Stimulated activated CD8-positive, alpha-beta memory T cell treated with anti-CD3 and anti-CD28 coated beads, Interleukin-4, amount 100 ng/mL, for 1 hour (primary cell): ENCODE measurements at places on chromosomes 12 and 14.

GRCh38 chr14:54805070-54805444, 97.6 kb downstream of the GCH1 start:
- DNase-seq = no peak

- no peak for DNase-seq
These were observed 125.5 kb downstream of the LMNTD1 start for GRCh38 chr12:25427337-25428249.

DNA sequence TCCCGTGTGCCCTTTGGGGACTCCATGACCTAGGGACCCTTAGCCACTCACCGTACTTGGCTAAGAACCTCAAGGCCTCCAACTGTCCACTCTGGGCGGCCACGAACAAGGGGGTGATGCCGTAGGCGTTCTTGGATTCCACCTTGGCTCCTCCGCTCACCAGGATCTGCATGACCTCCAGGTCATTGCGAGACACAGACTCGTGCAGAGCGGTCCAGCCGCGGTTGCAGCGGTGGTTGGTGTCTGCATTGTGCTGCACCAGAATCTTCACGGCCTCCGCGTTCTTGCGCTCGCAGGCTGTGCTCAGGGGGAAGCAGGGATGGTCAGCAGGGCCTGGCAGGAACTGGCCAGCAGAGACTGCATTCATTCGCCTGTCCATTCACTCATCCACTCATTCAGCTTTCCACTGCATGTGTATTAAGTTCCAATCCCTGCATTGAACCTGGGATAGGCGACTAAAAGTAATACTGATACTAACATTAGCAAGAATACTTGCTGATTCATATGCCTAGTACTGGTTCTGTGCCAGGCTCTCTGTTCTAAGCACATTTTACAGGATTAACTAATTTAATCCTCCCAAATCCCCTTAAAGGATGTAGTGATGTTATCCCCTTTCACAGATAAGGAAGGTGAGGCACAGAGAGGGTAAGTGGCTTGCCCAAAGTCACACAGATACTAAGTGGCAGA, 23.9 kb downstream of the FAM181A start:
- DNase-seq = no peak

DNA sequence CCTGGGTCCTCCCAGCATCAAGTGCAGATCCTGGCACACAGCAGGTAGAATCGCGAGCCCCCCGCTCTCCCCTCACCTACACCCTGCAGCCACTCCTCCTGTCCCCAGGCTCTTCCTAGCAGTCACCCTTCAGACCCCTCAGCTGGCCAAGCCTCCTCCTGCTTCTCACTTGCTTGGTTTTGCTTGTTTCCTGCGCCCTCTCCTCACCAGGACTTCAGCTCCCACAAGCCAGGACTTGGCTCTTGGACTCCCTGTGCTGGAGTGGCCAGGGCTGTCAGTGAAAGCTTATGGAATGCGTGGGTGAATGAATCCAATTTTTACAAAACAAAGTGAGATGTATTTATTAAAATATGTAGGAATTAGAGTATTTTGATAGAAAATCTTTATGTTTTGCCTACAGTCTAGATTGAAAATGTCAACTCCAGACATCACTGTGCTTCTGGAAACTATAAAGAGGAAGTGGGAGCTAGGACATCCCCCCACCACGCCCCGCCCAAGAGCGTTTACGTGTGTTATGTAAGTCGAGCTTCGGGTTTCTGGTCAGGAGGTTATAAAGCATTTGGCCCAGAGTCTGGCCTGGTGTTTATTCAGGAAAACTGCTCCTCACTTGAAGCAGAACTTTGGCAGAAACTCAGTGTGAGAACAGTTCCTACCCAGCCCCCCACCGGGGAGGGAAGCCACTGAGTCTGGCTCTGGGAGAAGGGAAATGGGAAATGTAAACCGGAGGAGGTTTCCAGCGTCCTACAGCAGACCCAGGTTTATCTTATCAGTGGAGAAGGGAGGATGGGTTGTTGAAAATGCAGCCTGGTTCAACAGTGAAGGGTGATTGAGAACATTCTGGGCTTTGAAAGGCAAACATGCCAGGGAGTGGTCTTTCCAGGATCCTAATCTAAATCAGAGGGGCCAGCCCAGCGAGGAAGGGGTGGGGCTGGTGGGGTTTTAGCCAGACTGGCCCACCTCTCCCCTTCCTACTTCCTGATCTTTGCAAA, 8.8 kb downstream of the ALDH2 start:
- no peak for DNase-seq

DNA sequence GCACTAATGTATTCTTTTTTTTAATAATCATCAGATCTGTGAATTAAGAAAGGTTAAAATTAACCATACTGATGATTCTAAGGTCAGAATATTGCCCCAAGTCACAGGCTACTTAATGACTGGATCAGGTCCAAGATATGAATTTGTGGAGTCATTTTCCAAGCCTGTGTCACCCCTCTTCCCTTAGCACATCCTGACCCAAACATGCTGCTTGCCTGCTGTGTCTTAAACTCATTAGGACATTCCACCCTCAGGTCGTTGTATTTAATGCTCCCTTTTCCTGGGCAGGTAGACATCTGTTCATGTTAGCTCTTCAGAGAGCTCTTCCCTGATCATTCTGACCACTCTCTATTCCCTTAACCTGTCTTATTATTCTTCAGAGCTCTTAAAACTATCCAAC, 463.5 kb upstream of the PDE3A start:
- DNase-seq = no peak

DNA sequence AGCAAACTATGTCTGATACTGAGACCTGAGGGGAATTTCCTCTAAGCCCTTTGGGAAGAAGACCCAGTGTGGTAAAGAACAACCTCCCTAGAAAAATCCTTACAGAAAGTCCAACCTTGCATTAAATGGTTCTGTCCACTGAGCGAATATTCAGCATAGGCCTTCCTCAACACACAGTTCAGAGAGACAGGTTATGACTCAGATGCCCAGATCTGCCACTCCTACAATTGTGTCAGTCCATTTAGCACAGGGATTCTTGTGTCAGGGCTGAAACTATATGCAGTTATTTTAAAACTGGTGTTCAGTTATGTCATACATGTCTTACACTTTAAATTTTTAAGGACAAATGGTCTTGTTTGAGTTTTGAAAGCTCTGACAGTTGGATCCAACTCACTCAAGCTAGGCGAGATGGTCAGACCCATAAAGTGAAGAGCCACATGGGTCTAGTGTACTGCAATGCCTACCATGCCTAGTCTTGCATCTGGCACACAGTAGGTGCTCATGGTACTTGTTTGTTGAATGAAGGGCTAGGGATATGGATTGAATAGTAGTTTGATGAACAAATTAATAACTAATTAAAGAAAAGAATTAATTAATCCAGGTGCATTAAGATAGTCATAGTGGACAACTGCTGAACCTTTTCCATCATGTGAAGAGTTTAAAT, 207.5 kb upstream of the PWP1 start:
- DNase-seq = no peak

DNA sequence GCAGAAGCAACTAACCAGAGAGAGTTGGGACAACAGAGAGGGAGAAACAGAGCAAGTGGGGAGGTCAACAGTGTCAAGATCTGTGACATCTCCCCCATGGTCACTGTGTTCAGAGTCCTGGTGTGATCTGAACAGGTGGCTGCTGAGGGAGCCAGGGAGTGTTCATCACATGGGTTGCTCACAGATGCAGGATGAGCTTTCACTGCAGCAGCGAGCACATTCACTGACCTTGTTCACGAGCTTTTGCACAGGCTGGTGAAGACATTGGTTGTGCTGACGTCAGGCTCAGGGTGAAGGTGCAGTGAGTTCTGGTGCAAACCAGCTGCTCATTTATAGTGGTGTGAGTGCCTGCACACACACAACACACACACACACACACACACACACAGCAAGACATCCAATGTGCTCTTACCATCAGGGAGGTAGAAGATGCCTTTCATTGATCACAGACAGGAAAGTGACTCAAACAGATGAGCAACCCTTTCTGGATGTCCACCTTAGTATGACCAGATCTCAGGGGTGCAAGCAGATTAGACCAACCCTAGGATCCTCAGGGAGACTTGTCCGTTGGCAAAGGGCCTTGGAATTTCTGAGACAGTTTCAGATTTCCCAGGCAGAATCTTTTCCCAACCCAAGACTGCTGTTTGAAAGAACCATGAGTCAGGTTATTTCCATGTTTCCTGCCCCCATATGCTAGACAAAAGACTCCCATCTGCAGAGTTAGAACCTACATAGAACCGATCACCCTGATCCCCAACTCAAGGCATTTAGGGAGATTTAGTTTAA, 44.3 kb upstream of the OR10AD1 start:
- DNase-seq = no peak

DNA sequence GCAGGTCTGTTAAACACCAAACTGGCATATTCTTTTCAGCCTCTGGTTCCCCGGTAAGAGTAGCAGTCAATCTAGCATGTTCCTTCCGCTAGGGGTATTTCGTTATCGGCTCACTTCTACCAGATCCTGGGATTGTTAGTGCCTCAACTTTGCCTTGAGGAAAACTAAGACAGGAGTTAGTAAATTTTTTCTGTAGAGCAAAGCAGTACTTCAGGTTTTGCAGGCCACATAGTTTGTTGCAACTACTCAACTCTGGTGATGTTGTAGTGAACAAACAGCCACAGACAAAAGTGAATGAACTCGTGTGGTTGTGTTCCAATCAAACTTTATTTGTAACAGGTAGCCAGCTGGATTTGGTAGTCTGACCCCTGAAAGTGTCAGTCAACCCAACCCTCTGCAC, 6.3 kb upstream of the CDH24 start:
- no peak for DNase-seq

GRCh38 chr14:89349171-89350008, 67.6 kb downstream of the FOXN3 start:
- no peak for DNase-seq

GRCh38 chr14:21840765-21841164, 167.1 kb upstream of the OR4E1 start:
- DNase-seq = no peak

GRCh38 chr14:26833621-26834176, 235.9 kb upstream of the NOVA1 start:
- DNase-seq = no peak

DNA sequence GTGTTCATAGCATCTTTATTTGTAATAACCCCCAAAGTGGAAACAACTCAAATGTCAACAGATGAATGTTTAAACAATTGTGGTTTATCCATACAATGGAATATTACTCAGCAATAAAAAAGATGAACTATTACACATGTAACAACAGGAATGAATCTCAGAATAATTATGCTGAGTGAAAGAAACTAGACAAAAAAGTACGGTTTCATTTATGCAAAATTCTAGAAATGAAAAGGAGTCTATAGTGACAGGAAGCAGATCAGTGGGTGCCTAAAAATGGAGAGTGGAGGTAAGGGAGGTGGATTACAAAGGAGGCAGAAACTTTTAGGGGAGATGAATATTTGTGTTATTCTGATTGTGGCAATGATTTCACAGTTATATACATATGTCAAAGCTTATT, 4.8 kb downstream of the PRKCH start:
- DNase-seq = no peak

DNA sequence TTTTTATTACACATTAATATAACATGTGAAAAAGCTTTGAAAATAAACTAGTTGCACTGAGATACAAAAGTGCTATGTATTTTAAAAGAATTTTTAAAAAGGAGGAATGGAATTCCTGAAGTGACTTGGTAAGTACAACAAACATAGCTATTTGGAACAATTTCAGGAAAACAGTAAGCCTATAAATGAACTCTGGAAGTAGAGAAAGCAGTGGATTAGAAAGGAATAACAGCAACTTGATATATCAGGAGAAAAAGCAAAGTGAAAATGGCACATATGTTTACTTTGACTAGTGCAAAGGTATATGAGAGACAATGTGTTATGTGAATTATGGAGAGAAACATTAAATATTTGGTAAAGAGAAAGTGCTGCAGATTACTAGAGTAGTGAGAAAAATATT, 811.7 kb downstream of the C12orf50 start:
- no peak for DNase-seq

- DNase-seq = no peak
These were observed 21.1 kb upstream of the TAS2R14 start for GRCh38 chr12:10960211-10960610.

DNA sequence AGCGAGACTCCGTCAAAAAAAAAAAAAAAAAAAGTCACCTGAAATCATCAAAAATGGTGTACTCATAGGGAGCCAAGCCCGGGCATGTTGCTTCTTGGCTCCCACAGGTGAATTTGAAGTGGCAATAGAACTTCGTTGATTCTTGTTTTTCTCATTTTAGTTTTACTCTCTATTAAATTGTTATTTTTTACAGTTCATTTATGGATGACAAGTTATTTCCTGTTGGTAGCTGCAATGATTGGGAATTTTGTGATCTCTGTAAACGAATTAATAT, 1.3 kb downstream of the TM7SF3 start:
- no peak for DNase-seq

DNA sequence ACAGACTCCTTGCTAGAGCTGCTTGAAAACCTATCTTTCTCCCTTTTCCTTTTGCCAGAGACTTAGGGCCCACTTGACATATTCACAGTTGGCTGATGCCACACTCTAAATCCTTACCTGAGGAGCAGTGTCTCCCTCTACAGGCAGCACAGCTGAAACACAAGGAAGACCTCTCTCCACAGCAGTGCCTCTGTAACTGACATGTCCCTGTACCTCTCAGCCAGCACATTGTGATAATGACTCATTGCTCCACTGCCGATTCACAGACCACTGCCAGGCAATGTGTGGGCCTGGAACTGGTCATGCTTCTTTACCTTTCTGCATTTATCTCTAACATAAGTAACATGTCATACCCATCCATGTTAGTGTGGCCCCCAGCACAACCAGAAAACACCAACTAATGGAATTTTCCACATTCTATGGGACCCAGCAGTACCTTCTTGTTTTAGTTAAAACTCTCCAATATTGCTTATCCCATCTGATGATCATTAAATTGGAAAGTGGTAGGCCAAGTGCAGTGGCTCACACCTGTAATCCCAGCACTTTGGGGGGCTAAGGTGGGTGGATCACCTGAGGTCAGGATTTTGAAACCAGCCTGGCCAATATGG, 56.5 kb downstream of the GTF2A1 start:
- DNase-seq = no peak

GRCh38 chr12:107574691-107575090, 110.9 kb upstream of the PWP1 start:
- no peak for DNase-seq

- DNase-seq = no peak
These were observed 18.3 kb upstream of the AMIGO2 start for GRCh38 chr12:47098099-47098498.

GRCh38 chr12:66999141-66999540, 270.0 kb upstream of the CAND1 start:
- no peak for DNase-seq

DNA sequence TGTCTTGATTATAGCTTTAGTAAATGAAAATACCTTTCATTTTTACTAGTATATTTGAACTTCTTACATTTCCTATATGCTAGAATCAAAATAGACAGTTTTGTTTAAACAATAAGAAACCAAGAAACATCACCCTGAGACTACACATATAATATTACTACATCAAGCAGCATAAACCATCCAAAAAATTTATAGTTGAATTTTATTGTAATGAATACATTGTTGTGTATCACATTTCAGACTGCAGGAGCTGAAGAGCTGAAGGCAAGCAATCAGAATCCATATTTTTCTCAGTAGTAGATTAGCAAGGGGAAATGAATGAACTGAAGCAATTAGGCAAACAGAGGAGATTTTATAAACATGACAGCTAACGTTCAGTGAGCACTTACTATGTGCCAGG, 379.2 kb downstream of the BTG1 start:
- DNase-seq = no peak
